Hepatocyte (in vitro differentiated cells): ENCODE measurements at places on chromosomes 3 and 15. TPM values are rescaled to one million over a fixed set of nuclear protein-coding genes. Genes with fewer than 3 reads are reported as not detected.

DNA sequence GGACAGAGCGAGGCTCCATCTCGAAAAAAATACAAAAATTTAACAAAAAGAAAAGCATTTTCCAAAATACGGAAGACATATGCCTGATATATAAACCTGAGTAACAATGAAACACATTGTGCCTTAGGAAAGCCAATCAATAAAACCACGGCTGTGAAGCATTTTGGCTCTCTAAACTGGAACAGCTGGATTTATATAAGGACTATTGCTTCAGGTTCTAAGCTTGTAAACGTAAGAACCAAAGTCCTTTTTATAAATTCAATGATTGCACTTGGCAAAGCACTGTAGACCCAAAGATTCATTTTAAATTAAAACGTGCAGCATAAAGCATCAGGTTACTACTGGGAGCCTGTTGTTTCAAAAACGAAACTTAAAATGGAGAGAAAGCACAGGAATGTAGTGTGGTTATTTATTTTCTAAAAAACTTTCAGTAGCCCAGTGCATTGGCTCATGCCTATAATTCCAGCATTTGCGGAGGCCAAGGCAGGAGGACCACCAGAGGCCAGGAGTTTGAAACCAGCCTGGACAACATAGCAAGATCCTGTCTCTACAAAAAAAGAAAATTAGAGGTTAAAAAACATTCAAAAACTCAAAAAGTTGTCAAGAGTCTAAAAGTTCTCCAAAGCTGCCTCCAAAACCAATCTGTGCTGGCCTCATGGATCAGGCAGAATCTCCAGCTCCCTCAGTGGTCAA lies 61.5 kb downstream of the USF3 start:
- H3K27ac ChIP-seq: no peak overlapping the region
- no peak overlapping the region for H3K4me3 ChIP-seq
- H3K27me3 ChIP-seq: no peaks in the 10 kb centered on the region
- H3K36me3 ChIP-seq: no peaks in the 10 kb centered on the region

ITPKA gene
- 18.5 and 20.5 TPM in 2 replicates for total RNA-seq

WWTR1 gene
- 54.7 and 55.8 TPM in 2 replicates for total RNA-seq

FANCD2 gene
- total RNA-seq: 7.3 and 8.8 TPM in 2 replicates

DNA sequence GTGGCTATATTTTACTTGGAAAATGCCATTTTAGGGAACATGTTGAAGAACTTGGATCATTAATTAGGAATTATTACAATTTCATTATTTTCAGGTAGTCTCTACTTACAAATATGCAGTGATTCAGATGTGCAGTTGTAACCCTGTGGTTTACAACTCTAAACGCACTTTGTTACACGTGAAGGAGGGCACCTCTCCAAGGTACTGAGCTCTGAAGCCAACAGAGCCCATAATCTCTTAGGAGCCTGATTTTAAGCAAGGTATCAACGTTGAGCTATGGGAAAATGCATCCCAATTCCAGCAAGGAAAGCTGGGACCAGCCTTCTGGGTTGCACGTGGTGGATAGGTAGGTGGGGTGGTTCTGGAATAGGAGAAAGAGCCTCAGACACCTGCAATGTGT lies 81.5 kb upstream of the FAM3D start:
- no peak for DNase-seq
- H3K4me1 ChIP-seq: no peaks in the 10 kb centered on the region
- H3K36me3 ChIP-seq: no peaks in the 10 kb centered on the region
- no peaks in the 10 kb centered on the region for H3K27me3 ChIP-seq

DNA sequence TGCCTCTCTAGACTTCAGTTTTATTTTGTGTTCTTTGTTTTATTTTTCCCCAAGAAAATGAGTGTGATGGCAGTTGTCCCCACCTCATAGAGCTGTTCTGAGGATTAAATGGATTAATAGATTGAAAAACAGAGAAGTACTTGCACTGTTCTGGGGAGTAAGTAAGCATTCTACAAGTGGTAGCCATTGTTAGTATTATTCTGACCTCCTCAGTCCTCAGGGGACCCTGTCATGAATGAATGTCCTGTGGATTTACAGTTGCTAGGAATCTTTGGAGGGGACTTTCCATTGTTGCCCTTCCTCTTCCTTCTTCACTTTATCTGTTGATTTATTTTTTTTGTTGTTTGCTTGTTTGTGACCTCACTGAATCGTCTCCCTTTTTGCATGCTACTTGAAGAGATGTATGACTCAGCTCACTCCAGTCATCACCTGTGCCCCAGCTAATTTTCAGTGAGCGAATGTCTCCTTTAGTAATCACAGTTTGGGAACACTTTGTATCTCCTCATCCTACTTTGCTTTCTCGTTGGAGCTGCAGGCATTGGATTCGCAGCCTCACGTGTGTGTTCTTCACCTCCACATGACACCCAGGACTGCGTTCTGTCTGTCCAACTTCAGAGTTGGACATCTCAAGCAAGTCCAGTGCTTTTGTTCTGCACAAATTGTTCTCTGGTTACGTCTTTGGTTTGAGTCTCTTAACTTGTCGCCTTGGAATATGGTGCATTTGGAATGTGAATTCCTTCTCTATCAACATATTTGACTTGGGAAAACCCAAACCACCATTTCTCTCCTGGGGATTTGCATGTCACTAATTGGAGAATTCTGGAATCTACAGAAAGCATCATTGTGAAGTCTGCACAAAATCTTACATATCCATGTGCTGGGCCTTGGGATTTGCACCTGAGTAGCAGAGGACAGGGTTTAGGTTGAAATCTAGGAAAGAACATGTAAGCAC lies 54.5 kb downstream of the LRTM1 start:
- H3K4me3 ChIP-seq: no peak overlapping the region
- no peak overlapping the region for H3K27ac ChIP-seq
- DNase-seq: no peak
- H3K4me1 ChIP-seq: peaks cover 3% of the 10 kb centered on the region
- H3K27me3 ChIP-seq: no peaks in the 10 kb centered on the region

- H3K4me1 ChIP-seq: no peaks in the 10 kb centered on the region
- no peak overlapping the region for H3K27ac ChIP-seq
- no peak overlapping the region for H3K4me3 ChIP-seq
- H3K36me3 ChIP-seq: no peaks in the 10 kb centered on the region
- H3K27me3 ChIP-seq: no peaks in the 10 kb centered on the region
- DNase-seq: no peak
These were observed 23.4 kb upstream of the AQP9 start for GRCh38 chr15:58114812-58115211.

CYP1A1 gene
- 17.0 and 23.5 TPM in 2 replicates for total RNA-seq

OPA1 gene
- 49.0 TPM in 2 replicates for total RNA-seq

DNA sequence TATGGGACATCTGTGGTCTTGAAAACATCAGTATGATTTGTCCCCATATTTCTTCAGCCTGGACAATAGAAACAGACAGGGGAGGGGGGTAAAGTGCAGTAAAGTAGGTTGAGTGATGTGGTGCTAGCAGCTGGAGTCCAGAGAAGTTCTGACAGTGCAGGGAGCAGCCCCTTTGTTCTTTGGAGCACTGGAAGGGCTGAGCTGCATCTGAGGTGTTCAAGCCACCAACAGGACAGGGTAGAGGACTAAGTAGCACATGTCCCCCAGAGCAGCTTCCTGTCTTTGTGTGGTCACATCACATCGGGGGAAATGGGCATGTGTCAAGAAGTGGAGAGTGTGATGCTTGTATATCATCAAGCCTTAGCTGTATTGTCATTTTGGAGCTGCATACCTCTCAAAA lies 12.1 kb downstream of the MRPS22 start:
- H3K27me3 ChIP-seq: no peaks in the 10 kb centered on the region
- H3K4me1 ChIP-seq: no peaks in the 10 kb centered on the region
- no peak overlapping the region for H3K27ac ChIP-seq

APOD gene
- total RNA-seq: 9.6 and 11.2 TPM in 2 replicates

- H3K4me3 ChIP-seq: no peak overlapping the region
- no peaks in the 10 kb centered on the region for H3K27me3 ChIP-seq
- no peaks in the 10 kb centered on the region for H3K36me3 ChIP-seq
- H3K4me1 ChIP-seq: no peaks in the 10 kb centered on the region
These were observed 123.6 kb upstream of the GALNT15 start for GRCh38 chr3:16050641-16051467.
